ENCODE measurements at places on chromosomes 12 and 14. TPM values are rescaled to one million over a fixed set of nuclear protein-coding genes. Genes with fewer than 3 reads are reported as not detected.

- DNase-seq: no peak
Observed at GRCh38 chr14:80117876-80118275, 93.4 kb downstream of the DIO2 start.

DNA sequence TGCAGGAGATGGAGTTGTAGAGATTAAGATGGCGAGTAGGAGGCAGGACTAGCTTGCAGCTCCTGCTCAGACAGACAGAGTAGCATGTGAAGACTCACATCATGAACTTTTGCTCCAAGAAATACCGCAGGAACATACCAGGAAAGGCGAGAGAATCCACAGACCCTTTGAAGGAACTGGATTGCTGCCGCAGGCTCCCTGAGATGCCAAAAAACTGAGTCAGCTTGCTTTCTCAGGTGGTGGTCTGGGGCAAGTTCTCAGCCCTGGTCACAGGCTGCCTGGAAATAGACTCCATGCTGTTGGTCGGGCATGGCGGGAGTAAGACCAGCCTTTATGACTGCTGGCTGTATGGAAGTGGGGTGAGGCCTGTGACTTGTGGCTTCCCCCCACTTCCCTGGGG is 163.6 kb upstream of the NAV3 start:
- DNase-seq: no peak

DNA sequence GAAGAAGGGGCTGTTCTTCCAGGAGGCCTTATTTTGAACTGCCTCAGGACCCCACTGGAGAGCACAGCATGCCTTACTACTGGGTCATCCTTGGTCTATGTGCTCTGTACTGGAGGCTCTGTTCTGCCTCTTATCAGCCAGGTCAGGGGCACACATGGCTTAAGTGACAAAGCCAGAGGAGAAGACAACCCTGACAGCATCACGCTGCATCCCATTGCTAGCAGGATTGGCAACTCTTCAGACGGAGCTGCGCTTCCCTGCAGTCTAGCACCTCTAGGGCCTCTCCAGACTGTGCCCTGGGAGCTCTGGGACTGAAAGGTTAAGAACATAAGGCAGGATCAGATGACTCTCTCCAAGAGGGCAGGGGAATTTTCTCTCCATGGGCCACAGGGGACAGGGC is 17.3 kb upstream of the TIGAR start:
- DNase-seq: no peak

GLT1D1 gene
- 1.5 TPM for polyA plus RNA-seq

- no peak for DNase-seq
Observed at GRCh38 chr12:52029685-52030084, 21.6 kb upstream of the NR4A1 start.

- DNase-seq: no peak
Observed at GRCh38 chr12:85253853-85254252, 26.2 kb upstream of the ALX1 start.

- no peak for DNase-seq
Observed at GRCh38 chr12:54385251-54385914, 850 bp upstream of the ZNF385A start.

DNA sequence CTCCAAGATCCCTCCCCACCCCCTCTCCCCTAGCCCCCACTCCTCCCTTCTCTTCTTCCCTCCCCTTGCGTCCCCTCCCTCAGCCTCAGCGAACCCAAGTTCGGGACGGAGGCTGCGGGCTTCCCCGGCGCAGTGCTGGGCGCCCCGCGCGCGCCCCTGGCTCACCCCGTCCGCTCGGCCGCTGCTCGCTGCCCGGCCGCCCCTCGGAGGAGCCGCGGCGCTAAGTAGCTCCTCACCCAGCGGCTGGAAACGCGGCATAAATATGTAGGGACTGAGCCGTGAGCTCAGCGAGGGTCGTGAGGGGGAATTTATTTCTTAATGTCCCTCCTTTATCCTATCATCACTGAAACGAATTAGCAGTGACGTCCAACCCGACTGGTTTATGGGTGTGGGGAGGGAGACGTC is at the start of gene NOS1:
NOS1 (minus strand) TSS at position 280 of the 405 bp plus-strand sequence. CDS start 30,557 bp downstream, outside the sequence.
- no peak for DNase-seq

DNA sequence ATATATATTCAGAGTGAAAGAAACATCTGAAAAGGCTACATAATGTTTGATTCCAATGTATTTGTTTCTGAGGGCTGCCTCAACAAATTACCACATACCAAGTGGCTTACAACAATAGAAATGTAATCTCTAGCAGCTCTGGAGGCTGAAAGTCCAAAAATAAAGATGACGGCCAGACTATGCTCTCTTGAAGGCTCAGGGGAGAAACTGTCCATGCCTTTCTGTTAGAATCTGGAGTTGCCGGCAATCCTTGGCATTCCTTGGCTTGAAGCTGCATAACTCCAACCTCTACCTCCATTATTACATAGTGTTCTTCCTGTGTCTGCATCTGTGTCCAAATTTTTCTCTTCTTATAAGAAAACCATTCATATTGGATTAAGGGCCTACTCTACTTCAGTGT is 68.1 kb upstream of the PLEKHG7 start:
- DNase-seq: no peak

GRCh38 chr12:102021540-102022246 is 40.1 kb downstream of the WASHC3 start:
- DNase-seq: no peak

Measured in hindlimb muscle (tissue), 1 donor.